ENCODE measurements at places on chromosomes 4 and X. TPM values are rescaled to one million over a fixed set of nuclear protein-coding genes. Genes with fewer than 3 reads are reported as not detected.

The PLAC8 gene
- total RNA-seq, result not detected

The OPHN1 gene
- 5.0 TPM for total RNA-seq

The GAGE1 gene
- not detected for total RNA-seq

DNA sequence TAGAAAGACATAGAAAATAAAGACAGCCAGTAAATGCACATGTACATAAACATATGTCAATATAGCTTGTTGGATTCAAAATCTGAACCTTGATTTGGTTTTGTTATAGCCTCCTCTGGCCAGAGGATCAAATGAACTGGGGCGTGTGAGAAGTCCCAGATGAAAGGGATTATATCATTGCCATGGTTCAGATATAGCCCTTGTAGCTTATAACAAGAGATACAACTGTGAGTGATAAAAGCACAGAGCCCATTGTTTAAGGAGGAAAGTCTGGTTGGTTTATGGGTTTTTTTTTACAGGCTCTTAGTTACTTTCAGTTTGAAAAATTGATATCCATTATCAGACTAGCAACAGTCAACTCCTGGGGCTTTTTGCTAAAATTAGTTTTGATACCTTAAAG lies 101.7 kb upstream of the GLRA2 start:
- H3K4me3 ChIP-seq, result no peak overlapping the region
- no peaks in the 10 kb centered on the region for H3K4me1 ChIP-seq
- DNase-seq, result no peak
- H3K27ac ChIP-seq, result no peak overlapping the region

DNA sequence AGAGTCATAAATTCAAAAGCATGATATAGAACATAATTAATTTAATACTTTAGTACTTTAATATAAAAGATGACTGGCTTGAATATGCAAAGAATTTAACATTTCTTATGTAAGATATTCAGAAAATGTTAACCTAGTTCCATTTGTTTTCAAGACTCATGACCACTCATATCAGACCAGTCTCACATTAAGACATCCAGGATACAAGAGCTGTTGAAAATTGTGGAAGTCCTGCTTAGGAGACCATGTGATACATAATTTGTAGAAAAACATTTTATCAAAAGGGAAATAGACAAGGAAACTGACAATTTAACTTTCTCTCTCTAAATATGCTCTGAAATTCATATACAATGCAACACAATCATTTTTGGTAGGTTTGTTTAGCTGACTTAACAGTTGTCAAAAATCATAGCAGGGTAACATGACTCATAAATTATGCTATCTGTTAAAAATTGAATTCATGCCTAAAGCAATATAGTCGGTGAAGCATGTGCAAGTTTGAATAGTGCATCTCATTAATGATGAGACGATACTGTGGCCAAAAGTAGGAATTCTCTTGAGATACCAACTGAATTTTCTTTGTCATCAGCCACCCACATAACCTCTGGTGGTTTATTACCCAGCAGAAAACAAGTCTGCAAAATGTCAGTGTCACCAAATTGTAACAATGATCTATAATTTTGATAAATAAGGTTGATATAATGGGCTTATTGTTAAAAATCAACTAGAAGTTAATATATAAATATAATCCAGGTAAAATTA lies 211.4 kb downstream of the GASK1B start:
- no peaks in the 10 kb centered on the region for H3K27me3 ChIP-seq
- H3K36me3 ChIP-seq, result no peaks in the 10 kb centered on the region
- peaks cover 12% of the 10 kb centered on the region for H3K4me1 ChIP-seq
- H3K4me3 ChIP-seq, result no peak overlapping the region
- H3K27ac ChIP-seq, result no peak overlapping the region
